Large intestine (tissue), 12 donors: ENCODE measurements at places on chromosomes 4 and X.
A peak's percentile ranks its signal among the peaks of the same experiment; 100 is the strongest.

DNA sequence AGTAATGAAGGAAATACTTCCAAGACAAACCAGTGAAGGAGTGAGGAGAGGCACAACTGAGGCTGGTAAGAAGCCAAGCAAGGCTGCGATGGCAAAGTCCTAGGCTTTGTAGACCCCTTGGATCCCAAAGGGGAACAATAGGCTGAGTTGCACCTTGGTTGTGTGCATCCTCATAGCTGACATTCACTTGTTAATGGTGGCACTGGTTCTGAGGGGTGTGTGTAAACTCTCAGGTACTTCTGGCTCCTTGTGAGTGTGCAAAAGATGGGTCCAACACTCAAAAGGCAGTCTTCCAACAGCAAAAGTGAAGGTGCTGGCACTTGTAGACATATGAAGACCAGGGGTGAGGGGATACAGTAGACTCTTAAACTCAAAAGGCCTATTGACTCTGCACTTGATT, 60.5 kb downstream of the CCNG2 start:
- DNase-seq, result no peak

DNA sequence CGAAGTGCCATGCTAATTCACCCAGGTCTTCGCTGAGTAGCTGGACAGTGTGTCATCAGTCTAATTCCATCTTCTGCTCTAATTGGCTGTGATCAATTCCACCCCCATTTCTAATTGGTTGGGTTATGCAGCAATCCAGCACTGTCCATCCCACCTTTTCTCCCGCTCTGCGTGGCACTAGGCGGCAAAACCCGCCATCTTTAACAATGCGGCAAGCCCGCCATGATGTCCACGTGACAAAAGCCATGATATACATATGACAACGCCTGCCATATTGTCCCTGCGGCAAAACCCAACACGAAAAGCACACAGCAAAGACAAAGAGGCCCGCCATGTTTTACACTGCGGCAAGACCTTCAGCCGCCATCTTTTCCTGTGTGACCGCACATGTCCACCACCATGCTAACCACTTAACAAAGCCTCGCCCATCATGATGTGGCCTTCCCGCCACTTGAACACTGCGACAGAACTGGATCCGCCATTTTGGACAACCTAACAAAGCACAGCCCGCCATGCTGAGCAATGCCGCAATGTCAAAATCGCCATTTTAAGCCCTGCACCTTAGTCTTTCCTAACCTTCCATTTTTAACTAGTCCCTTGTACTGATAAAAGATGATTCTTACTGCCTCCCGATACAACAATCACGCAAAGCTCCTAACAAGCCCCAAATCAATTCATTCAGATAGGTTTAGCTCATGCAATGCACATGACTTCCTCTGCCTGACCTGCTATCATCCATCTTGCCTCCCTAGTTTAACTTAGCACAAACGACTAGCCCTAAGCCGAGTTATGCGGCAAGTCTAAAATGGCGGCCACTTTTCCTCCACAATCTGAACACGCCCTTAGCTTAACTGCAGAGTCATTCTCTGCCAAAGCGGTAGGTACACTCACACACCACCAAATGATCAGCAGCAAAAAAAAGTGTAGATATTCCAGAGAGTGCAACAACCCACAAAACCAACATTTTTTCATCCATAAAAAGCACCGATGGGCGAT, 288.3 kb downstream of the CHIC1 start:
- DNase-seq, result no peak

GRCh38 chrX:100880368-100880767, 6.2 kb upstream of the NOX1 start:
- peak; percentile 41 for DNase-seq

- DNase-seq, result no peak
Observed at GRCh38 chr4:110869862-110870572, 247.1 kb upstream of the PITX2 start.

GRCh38 chr4:55269995-55270394, 76.0 kb upstream of the SRD5A3 start:
- DNase-seq, result no peak

GRCh38 chr4:7967501-7968261, 28.0 kb upstream of the AFAP1 start:
- peak; percentile 55 for DNase-seq

DNA sequence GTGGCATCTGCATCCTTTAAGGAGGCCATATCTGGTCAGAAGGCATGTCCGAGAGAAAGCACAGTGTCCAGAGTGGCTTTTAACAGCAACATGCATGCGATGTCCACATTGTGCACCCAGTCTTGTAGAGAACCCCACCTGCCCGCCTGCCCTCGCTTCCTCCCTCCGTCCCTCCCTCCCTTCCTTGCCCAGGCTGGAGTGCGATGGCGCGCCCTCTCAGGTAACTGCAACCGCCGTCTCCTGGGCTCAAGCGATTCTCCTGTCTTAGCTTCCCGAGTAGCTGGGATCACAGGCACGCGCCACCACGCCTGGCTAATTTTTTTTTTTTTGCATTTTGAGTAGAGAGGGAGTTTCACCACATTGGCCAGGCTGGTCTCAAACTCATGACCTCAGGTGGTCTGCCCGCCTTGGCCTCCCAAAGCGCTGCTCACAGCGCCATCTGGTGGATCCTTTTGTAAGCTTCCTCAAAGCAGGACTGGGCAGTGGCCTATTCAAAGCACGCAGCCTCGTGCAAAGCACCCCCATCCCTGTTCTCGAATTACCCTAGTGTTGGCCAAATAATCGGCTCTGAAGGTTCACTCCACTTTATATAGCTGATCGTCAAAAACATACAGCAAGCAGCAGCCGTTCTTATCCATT, 15.0 kb downstream of the BRCC3 start:
- peak; percentile 4 for DNase-seq

DNA sequence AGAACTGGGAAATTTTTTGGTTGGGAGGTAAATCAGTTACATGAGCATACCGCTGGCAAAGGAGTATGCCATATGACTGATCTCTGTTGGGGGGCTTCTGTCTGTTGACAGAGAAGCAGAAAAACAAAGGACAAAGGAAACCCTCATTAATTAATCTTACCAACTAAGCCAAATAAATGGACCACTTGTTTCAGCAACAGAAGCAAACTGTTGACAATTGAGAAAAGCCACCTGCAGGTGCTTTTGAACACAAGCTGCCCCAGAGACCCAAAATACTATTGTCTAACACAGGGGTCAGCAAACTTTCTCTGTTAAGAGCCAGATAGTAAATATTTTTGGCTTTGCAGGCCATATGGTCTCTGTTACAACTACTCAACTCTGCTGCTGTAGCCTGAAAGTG, 7.0 kb upstream of the FRYL start:
- no peak for DNase-seq

GRCh38 chrX:8201896-8202331, 30.8 kb upstream of the VCX2 start:
- DNase-seq, result no peak

GRCh38 chr4:83083925-83084475, 30.5 kb downstream of the PLAC8 start:
- DNase-seq, result peak; percentile 12

GRCh38 chr4:3613967-3614730, 81.9 kb upstream of the LRPAP1 start:
- no peak for DNase-seq

- peak; percentile 73 for DNase-seq
Observed at GRCh38 chr4:95087657-95088455, 330.1 kb downstream of the BMPR1B start.

DNA sequence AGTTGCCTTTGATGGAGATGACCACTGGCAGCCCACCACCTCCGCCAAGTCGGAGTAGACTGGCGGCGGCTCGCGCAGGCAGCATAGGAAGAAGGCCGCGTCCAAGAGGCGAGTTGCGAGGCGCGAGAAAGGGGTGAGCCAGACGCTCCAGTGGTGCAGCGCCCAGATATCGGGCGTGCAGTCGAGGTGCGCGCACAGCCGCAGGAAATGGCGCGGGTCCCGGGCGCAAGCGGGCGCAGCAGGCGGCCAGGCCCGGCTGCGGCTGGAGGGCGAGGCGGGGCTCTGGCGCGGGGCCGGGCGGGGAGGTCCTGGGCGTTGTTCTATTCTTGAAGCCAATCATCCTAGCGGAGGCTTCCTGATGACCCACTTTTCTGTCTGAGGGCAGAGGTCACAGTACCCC, 13.2 kb upstream of the PGRMC1 start:
- DNase-seq, result no peak

GRCh38 chr4:137587796-137588195, 55.5 kb upstream of the PCDH18 start:
- DNase-seq, result no peak

DNA sequence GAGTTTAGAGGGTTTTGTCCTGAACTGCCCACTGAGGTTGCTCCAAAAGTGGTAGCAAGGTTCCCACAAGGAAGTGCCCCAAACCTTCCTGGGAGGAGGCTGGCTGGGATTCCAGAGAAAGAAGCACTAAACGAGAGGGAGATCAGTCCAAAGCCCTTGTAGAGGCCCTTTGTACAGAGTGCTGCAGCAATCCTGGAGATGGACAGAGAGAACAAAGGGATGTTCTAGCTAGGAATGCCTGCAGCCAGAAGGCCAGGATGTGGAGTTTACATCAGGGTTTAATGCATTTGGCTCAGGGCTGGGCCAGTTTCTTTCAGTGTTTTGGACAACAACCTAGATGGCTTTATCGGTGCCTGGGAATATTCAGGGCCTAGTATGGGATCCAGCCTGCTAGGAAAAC, 2155.1 kb upstream of the AGA start:
- DNase-seq, result no peak

- DNase-seq, result no peak
Observed at GRCh38 chr4:113294908-113295307, 245.5 kb downstream of the ANK2 start.

DNA sequence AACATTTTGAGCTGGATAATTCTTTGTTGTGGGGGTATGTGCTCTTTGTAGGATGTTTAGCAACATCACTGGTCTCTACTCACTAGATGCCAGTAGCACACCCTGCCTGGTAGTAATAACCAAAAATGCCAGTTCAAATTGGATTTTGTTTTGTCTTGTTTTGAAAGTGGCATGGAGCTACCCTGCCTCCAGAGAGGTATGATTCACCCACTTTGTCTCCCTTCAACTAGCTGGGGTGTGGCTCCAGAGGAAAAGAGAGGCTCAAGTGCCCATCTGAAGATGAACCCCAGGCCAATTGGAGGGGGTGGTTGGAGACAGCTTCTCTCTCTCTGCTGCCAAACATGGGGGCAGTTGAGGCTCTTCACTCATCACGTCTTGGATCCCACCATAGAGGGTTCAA, 34.5 kb downstream of the NIPAL1 start:
- no peak for DNase-seq

DNA sequence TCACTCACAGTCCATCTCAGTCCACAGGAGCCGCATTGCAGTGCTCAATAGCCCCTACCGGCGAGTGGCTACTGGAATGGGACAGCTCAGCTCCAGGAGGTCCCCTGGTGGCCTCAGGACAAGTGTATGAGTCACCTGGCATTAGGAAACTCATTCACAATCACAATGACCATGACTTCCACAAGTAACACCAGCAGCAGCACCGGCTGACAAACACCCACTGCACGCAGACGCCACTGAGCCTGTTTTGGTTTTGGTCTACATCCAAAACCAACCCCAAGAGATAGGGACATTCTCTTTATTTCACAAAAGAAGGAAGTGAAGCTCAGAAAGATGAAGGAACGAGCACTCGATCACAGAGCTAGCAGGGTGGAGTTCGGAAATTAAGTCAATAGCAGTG, 8.1 kb downstream of the JAKMIP1 start:
- no peak for DNase-seq

- peak; percentile 81 for DNase-seq
Observed at GRCh38 chrX:153726286-153727122, 1.8 kb downstream of the ABCD1 start.

GRCh38 chr4:123363729-123364128, 32.9 kb upstream of the SPRY1 start:
- DNase-seq, result no peak

- no peak for DNase-seq
Observed at GRCh38 chrX:153379508-153379907, 21.6 kb downstream of the PNMA6E start.

- DNase-seq, result no peak
Observed at GRCh38 chr4:147101678-147102077, 156.0 kb upstream of the TTC29 start.

GRCh38 chr4:99986792-99987191, 36.7 kb upstream of the H2AZ1 start:
- no peak for DNase-seq

DNA sequence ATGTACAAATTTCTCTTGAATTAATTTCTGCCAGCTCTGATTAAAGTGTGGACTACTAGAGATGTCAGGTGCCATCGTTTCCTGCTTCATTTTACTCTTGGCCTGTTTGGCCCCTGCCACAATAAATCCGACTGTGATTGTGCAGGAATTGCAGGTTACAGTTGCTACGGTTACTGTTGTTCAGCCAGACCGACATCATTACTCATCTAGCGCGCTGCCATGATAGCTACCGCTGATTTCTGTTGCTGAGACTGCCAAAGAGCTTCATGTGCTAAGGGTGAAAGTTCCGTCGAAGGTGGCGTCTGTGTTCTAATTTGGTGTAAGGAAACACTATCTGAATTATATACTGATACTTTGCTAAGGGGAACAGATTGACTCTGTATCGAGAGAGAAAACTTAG, 22.1 kb downstream of the SLIT2 start:
- DNase-seq, result no peak

DNA sequence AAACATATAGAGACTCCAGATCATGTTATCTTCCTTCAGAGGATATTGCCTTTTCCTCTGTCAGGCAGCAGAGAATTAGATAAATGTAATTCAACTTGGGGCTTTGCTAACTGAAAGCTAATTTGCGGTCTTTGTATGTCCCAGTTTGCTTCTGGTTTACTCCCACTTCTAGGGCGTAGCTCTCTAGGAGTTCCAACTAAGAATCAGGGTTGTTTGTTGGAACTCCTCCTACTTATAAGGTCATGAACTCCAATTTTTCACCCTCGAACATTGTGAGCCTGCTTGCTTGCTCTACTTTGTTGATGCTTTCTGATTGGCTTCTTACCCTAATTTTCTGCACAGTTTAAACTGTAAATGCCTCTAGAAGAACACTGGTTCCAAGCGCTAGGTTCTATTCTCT, 66.1 kb downstream of the FMR1NB start:
- DNase-seq, result no peak

GRCh38 chrX:48540028-48540375, 488 bp downstream of the TBC1D25 start:
- DNase-seq, result no peak

DNA sequence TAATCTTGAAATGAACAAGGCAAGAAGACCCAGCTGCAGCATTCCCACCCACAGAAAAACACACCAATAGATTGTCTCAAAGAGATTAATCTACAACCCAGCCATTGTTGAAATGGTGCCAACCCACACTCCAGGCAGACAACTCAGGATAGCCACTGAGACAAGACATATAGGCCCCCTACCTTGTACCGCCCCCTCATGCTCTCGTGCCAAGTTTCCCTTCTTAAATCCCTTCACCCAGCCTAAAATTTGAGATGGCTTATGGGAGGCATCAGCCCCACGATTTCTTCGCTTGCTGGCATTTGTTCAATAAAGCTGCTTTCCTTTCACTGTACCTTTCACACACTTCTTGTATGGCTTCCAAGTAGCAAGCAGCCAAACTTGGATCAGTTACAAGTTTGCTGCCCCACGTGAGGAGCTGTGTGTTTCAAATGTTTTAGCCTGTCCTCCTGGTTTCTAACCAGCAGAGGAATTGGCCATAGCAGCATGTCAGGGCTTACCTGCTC, 1754.1 kb downstream of the C4orf33 start:
- no peak for DNase-seq

- DNase-seq, result no peak
Observed at GRCh38 chr4:1749826-1750225, 28.5 kb downstream of the TACC3 start.
